SJCRH30 (cell line): ENCODE measurements at places on chromosomes 11 and 22.
A peak's percentile ranks its signal among the peaks of the same experiment; 100 is the strongest.

GRCh38 chr22:28582806-28583205 is 96.8 kb downstream of the TTC28 start:
- DNase-seq = no peak

- DNase-seq = no peak
Observed at GRCh38 chr11:132520199-132520598, 1012.1 kb downstream of the OPCML start.

- DNase-seq = peak; percentile 40
Observed at GRCh38 chr11:86460461-86461385, 86.0 kb downstream of the CCDC81 start.

DNA sequence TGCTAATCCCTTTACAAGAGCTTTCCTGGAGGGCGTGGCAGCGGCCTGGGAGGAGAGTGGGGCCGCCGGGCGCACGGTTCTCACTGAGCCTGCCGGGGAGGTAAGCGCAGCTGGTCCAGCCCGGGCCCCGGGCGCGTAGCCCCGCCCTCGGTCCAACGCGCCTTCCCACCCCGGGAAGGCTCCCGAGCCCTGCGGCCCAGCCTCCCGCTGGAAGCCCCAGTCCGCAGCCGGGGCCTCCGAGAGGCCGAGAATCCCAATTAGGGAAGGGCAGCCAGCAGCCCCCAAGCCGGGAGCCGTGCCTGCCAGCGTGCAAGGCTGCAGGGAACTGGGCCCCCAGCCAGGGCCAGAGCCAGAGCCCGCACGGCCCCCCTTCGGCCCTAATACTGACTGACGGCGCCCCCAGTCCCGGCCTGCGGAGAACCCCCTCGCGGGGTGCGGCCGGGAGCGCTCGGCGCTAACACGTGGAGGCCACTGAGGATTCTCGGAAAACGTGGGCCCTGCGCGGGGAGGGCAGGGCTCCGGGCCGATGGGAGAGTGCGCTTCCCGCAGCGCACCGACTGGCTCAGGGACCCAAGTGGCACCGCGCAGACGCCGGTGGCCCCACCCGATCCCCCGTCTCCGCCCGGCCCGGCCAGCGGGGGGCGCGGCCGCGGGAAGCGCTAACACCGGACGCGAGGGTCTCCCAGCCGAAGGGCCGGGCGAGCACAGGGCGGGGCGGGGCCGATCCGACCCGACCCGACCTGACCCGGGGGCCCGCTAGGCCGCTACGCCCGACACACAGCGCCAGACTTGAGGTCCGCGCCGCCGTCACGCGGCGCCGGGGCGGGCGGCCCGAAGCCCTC is 5.7 kb downstream of the ZFTA start:
- no peak for DNase-seq

- DNase-seq = no peak
Observed at GRCh38 chr11:4093519-4094347, 866 bp upstream of the RRM1 start.

DNA sequence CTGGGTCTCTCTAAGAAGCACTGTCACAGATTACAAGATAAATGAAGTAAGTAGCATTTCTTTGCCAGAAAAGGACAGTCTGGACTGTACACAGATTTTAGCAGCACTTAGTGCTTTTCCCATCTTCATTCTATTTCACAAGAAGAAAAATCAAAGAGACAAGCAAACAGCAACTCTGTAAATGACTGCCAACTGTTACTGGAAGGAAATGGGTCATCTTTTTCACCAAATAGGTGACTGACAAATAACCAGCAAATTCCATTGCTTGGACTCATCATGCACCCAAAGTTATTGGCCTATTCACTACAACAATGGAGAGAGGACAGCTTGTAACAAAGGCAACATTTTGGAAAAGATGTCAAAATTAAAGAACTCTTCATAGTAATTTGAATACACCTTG is 28.9 kb upstream of the CARD18 start:
- DNase-seq = no peak

DNA sequence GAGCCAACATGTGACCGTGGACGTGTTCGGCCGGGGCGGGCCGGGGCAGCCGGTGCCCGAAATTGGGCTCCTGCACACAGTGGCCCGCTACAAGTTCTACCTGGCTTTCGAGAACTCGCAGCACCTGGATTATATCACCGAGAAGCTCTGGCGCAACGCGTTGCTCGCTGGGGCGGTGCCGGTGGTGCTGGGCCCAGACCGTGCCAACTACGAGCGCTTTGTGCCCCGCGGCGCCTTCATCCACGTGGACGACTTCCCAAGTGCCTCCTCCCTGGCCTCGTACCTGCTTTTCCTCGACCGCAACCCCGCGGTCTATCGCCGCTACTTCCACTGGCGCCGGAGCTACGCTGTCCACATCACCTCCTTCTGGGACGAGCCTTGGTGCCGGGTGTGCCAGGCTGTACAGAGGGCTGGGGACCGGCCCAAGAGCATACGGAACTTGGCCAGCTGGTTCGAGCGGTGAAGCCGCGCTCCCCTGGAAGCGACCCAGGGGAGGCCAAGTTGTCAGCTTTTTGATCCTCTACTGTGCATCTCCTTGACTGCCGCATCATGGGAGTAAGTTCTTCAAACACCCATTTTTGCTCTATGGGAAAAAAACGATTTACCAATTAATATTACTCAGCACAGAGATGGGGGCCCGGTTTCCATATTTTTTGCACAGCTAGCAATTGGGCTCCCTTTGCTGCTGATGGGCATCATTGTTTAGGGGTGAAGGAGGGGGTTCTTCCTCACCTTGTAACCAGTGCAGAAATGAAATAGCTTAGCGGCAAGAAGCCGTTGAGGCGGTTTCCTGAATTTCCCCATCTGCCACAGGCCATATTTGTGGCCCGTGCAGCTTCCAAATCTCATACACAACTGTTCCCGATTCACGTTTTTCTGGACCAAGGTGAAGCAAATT is 1.8 kb downstream of the FUT4 start:
- DNase-seq = no peak

- DNase-seq = no peak
Observed at GRCh38 chr22:40285513-40285912, 60.8 kb upstream of the ADSL start.

DNA sequence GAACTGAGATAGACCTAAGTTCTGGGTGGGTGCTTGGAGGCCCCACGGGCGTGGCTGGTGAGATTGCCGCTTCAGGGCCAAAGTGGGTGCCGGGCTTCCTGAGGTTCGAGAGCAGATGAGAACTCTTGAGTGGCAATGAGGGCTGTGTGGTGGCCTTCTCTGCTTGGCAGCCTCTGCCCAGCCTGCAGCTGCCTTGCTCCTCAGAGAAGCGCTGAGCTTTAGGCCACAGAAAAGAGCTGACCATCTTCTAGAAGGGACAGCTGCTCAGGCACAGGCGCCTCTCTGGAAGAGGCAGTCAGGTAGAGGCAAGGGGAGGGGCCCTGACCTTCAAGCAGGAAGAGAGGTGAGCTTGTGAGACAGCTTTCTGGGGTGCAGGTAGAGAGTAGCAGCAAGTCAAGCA is 72.8 kb downstream of the MED15 start:
- no peak for DNase-seq

- no peak for DNase-seq
Observed at GRCh38 chr11:98289617-98290263, 731.0 kb upstream of the CNTN5 start.

DNA sequence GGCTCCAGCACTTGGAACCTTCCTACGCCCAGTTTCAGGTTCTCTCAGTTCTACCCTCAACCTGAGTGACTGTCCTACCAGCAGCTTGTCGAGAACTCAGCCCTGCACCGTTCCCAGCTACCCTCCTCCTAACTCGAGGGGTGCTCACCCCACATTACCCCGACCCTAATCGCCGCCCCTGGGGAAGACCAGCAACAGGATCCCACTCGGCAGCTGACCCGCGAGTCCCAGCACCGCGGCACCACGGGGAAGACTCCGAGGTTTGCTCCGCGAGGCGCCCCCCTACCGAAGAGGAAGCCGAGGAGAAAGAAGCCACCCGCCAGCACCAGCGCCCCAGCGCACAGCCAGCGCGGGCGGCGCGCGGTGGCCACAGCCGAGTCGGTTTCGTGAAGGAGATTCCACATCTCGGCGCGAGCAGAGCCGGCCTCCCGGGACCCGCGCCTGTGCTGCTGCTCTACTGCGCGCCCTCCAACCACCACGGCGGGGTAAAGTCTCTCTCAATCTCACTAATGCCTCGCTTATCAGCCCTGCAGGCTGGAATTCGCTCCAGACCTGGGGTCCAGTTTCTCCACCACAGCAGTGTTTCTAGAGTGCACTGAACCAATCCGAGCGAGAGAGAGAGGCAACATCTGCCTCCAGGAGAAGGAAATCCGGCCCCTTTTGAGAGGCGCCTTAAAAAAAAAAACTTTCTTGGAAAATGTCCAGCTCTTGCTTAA is at the start of gene FOLH1:
FOLH1 (minus strand) TSS at position 597 of the 716 bp plus-strand sequence; CDS start at position 404, 193 bp downstream.
- no peak for DNase-seq

DNA sequence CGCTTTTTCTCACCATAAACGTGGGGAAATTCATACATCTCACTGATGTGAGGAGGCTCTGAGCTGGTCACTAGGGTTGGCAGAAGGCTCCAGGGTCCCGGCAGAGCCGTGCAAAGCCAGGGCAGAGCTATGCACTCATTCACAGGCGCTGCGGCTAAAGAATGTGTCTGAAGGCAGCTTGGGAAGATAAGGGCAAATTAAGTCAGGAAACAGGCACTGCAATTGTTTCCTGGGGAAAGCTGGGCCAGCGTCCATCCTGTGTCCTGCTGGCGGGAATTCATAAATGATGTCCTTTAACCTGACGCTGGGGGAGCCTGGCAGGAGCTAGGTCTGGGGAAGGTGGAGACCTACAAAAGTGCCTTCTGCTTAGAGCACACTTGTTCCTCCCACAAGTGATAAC is 27.6 kb downstream of the PKNOX2 start:
- no peak for DNase-seq

DNA sequence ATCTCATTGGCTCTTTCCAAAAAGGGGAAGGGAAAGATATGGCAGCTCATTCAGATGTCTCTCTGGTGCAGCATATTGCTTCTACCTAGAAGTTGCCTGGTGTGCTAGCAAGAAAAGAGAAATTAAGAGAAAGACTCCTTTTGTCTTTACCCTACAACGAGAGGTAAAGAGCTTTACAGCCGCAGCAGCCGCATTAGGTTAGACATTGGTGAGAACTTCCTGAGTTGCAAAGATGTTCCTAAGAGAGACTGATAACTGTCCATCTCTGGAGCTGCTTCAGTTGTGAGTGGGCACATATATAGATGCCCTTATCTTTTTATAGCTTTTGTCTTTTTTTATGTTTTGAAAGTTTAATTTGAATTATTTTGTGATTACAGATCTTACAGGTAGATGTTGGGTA is 80.8 kb upstream of the NNMT start:
- DNase-seq = no peak

DNA sequence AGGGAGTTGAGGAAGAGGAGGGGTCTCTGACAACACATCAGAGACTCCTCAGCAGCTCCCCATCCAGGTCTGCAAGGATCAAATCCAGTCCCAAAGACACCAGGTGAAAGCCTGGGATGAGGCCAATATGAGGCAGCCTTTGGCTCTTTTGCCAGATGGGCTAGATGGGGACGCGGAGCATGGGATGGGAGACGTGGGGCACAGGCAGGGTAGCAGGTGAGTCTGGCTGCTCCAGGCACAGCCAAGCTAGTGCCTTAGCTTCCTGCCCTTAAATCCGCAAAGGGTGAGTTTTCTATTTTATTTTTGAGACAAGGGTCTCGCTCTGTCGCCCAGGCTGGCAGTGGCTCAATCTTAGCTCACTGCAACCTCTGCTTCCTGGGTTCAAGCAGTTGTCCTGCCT is 19.6 kb upstream of the DRICH1 start:
- no peak for DNase-seq

GRCh38 chr11:19891022-19891421 is 178.4 kb downstream of the NAV2 start:
- no peak for DNase-seq

DNA sequence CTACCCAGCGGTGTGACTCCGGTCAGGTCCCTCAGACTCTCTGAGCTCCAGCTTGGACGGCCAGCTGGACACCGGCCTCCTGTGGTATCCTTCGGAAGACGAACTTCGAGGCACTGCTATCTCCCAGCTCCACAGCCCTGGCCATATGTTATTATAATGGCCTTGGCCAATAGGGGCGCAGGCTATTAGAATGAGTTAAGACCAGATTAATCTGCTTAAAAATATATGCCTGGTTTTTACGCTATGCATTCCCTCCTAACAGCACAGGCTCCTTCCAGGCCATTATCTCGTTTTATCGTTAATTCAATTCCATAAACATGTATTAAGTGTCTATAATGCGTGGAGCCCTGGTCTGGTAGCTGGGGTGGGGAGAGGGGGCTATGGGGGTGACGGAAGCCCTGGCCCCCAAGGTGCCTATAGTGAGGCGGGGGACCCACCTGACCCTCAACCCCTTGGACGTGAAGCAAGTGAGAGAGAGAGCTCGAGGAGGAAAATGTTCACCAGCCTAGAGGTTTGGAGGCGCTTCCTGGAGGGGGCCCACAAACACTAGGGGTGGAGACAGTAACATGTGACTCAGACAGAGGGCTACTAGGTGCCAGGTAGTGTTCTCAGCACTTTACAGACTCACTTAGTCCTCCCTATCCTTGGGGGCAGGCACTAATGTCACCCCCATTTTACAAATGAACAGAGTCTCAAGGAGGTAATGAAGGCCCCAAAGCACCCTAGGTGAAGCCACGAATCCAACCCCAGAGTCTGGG is 37.5 kb upstream of the TCF20 start:
- no peak for DNase-seq

DNA sequence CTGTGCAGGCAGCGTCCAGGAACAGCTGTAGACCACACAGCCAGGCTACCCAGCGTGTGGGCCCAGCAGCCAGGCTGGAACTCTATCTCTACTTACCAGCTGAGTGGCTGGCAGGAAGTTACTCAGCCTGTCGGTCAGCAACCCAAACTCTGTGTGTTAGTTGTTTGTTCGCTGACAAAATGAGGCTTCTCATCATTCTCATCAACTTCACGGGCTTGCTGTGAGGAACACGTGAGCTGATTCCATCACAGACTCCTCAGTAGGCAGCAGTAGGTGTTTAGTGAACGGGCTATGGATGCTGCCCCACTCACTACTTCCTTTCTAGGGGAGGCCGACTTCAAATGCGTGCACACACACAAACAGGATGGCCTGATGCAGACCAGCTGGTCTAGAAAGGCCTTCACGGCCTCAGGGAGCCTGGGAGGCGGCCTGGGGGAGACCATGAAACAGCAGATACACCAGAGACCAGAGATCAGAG is 830 bp upstream of the SPDYC start:
- DNase-seq = peak; percentile 64

GRCh38 chr22:30873661-30874060 is 94.9 kb downstream of the MORC2 start:
- no peak for DNase-seq

DNA sequence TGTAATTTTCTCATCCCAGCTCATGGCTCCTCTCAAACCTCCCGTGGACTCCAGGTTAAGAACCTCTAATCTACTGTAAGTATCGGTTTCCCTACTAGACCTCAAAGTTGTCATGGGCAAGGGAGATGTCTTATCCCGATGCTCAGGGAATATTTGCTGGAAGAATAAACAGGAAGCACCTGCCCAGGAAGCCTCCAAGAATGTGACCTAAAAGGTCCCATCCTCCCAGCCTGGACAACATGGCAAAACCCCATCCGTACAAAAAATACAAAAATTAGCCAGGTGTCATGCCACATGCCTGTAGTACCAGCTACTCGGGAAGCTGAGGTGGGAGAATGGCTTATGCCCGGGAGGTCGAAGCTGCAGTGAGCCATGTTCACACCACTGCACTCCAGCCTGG is 62.4 kb downstream of the APOL1 start:
- DNase-seq = no peak

GRCh38 chr11:14073849-14074476 is 111.4 kb downstream of the SPON1 start:
- DNase-seq = no peak
